ENCODE measurements at places on chromosomes 2 and 18.

DNA sequence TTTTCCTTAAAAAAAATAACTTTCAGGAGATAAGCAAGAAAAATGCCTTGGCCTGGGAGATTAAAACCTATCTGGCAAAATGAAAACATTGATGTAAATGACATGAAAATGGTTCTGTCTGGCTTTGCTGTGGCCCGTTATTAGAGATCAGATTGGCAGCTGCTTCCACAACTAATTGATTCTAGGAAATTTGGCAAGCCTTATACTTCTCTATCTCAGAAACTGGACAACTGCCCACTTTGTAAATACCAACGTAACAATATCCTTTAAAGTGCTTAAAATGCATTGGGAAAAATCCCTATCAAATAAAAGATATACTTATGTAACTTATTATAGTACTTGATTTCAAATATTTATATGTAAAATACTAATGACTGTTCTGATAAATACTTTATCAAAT lies 14.2 kb upstream of the SKA1 start:
- no peak for DNase-seq

DNA sequence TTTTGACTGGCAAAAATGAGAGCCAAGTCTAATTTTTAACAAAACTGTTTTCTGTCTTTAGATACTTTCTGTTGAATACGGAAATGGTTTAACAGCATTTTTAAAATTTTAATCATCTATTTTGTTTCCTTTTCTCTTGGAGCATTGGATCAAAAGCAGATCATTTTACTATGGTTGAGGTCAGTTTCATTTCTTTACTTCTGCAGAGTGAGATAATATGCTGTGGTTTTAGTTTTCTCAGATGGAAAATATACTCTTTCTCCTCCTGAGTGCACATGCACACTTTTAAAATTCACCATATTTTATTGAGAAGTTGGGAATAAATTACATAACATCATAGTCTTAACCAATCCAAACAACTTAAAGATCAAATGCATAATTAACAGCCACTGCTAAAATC lies 283.3 kb downstream of the SLC8A1 start:
- no peak for DNase-seq

- no peak for DNase-seq
Measured at GRCh38 chr2:174120346-174120745, 128.0 kb downstream of the OLA1 start.

GRCh38 chr2:148882051-148882450 lies 7.0 kb downstream of the KIF5C start:
- no peak for DNase-seq

DNA sequence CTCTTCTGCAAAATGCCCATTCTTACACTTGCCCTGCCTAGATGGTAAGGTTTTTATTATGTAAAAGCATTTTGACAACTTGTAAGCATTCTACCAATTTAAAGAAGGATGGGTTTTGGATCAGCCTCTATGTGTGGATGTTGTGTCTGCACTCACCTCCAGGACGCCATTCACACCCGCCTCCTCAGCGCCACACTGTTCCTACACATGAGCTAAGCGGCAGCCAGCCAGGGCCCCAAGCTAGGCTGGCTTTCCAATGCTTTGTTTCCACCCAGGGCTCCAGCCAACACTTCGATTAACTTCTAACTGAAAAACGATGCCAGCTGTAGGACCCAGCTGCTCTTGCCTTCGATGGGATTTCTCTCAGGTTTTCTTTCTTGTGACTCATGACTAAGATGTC lies 73.3 kb upstream of the FZD7 start:
- DNase-seq: no peak

DNA sequence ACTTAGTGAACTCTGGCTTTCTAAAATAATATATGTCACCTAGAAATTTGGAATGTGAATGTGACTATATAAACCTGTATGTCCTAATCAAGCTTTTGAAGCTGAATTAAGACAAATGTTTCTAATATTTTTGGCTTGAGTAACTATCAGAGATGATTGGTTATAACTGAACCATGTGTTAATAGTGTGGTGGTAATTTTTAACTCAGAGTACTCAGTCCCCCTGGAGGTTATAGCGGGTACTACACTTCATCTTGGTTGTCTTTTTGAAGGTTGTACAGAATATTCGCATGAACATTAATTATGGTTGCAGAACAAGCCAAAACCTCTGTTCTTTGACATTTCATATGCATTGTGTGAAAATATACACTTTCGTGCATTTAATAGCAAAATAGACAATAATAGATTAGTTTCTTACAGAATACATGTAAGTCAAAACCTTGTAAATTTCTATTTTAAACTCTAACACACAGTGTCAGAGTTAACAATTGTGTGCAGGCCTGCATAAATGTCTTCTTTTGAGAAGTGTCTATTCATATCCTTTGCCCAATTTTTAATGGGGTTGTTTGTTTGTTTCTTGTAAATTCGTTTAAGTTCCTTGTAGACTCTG lies 86.0 kb downstream of the OSBPL6 start:
- peak; percentile 7 for DNase-seq

DNA sequence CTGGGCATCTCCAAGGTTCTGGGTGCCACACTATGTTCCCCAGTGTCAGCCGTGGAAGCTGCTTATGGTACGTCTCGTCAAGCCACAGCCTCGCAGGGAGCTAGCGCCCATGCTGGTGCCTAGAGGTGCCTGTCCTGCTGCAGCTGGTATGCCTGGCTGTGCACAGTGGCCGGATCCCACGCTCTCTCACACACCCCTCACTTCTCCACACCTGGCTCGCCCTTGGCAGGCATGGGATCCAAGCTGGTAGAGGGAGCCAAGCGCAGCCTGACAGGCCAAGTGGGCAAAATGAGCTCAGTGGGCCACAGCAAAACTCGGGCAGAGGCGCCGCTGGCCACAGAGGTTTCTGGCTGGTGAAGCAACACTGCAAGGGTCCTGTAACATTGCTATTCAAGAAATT lies 156.1 kb upstream of the RBMS1 start:
- no peak for DNase-seq

DNA sequence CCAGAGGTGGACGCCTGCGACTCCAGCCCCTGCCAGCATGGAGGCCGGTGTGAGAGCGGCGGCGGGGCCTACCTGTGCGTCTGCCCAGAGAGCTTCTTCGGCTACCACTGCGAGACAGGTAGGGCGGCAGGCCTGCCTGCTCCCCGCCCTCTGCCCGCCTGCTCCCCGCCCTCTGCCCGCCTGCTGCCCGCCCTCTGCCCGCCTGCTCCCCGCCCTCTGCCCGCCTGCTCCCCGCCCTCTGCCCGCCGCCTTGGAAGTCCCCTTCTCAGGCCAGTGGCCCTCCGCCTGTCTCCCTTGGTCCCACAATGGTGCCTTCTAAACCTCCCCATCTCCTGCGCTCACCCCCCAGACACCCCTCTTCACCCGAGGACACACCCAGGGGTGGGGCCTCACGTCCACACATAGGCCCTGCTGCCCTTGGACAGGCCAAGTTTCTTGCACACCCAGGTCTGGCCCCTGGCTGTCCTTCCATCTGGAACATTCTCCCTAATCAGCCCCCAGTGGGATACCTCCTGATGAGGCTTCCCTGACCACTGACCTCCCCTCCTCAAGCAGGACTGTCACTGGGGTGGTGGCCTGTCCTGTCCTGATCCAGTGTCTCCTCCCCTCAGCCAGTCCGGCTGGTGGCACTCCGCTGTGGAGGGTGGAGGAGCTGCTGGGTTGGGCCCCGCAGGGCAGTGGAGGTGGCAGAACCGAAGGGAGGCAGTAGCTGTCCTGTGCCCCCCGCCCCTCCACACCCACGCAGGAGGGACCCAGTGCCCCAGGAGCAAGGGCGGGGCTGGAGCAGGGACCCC lies 37.9 kb downstream of the MTERF4 start:
- peak; percentile 35 for DNase-seq

DNA sequence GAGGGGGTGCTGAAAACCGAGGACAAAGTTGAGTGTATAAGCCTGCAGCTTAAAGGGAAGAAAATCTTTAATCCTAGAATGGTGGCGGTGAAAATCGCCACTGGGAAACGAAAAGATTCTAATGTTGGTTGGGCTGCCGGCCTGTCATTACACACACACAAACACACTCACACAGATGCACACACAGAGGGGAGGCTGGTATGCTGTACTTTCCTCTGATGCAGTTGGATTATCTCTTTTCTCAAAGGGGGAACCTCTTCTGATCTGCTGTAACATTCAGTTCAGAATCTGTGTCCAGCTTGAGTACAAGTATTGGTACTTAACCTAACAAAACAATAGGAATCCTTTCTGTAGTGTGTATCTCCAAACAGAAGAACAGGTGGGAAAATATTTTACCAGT lies 39.0 kb downstream of the ANXA4 start:
- DNase-seq: no peak

DNA sequence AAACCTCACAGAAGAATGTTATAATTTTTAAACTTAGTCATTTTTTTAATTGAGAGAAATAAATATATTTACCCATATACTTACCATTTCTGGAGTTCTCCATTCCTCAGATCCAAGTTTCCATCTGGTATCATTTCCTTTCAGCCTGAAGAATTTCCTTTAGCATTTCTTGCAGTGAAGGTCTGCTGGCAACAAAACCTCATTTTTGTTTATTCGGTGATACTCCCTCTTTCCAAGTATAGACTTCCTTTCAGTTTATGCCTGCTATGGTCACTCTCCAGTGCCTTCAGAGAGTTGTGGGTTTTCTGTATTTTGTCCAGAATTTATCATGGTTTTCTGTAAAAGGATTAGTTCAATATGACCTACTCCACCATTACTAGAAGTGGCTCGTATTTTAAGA lies 17.0 kb downstream of the WDPCP start:
- DNase-seq: no peak

DNA sequence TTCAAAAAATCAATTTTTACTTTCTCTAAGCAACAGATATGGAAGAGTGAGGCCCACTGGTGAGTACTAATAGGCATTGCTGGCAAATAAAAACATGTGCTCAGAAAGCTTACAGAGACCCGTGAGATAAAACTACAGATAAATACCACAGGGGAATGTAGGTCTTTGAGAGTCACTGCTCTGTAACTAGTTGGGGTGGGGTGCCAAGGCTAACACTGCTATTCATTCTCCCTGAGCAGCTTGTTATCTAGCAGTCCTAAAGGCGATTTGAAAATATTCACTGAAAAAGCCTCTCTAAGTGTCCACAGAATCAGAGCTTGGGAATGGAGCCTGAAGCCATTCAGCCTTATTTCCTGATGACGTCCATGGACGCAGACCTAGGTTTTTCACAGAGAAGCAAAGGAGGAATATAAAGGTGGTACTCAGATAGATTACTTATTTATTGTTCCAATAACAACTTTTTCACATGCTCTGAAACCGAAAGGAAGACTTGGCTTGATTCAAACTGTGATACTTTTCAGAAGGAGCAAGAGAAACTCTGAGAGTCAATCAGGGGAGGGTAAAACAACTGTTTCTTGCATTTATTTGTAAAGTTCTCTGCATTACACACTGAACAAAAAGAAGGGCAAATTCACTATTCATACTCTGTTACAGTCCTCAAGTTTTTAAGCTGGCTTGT lies 188.4 kb downstream of the PPP1R1C start:
- no peak for DNase-seq

GRCh38 chr2:241157841-241158545 lies 7.7 kb downstream of the PPP1R7 start:
- no peak for DNase-seq

DNA sequence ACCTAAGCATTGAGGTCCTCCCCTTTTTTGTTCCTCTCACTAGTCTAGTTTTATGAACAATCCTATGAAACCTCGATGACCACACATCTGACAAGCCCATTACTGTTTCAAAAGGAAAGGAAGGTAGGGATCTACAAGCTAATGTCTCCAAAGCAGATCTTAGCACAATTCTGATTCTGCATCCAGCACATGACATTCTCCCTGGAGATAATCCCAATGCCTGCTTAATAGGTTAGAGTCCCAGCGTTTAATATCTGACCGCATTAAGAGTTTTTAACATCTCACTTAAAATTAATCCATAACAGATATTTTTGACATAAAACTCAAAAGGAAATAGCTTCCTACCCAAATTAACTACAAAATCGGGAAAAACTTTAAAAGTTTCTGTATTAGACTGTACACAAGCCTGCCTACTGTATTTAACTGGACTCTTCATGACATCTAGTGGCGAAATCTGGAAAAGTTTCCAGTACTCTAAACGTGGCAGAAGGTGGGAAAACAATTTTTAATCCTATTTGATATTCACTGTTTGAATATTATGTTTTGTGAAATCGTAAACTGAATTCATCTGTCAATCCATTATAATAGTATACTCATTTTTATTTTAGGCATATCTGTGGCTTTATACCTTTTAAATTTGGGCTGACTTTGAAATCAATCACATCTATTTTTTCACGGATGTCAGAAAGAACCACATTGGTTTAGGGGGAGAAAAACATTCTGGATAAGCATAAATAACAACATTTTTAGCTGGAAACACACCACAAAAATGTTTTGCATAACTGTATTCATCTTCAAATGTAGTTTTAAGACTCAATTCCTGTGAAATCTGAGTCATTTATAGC lies 62.4 kb downstream of the TXNL1 start:
- peak; percentile 30 for DNase-seq

DNA sequence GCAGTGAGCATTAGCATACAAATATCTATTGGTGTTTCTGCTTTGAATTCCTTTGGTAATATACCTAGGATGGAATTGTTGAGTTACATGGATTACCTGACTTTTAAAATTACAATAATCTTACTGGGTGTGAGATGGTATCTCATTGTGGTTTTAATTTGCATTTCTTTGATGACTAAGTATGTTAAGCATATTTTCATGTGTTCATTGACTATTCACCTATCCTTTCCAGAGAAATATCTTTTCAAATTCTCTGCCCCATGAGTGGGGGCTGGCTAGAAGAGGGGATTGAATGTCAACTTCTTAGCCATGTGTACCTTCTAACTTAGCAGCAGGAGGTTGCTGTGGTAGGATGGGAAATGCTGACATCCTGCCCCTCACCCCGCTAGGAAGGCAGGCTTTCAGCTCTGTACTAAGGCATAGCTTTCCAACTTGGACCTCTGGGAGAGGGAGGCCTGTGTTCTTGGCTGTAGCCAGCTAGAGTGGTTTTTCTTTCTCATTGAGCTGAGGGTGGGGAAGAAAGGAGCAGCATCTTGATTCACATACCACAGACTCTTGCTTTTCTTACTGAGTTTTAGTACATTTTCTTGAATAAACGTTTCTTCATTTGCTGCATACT lies 63.3 kb upstream of the TTC27 start:
- no peak for DNase-seq

GRCh38 chr18:68314403-68314802 lies 400.5 kb downstream of the TMX3 start:
- DNase-seq: no peak

All from naive B cell (primary cell).